NCI-H748 treated with DMSO at 0.1 percent for 48 hours (cell line): ENCODE measurements at places on chromosomes 5 and 9.

DNA sequence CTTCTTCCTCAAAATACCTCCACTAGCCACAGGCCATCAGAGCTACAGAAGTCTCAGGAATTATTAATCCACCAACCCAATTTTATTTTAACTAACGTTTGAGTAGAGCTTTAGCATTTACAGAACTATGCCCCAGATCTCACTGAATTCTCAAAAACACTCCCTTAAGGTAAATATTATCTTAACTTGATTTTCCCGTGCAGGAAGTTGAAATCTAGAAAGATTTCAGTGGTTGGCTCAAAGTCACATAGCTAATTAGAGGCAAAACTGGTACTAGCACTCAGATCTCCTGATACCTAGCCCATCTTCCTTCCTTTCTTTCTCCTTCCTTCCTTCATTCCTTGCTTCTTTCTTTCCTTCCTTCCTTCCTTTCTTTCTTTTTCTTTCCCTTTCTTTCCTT is 298.3 kb downstream of the ENC1 start:
- DNase-seq: no peak

- DNase-seq: no peak
Observed at GRCh38 chr9:16563446-16563845, 307.0 kb downstream of the BNC2 start.

GRCh38 chr9:131270171-131271015 is 5.9 kb downstream of the FAM78A start:
- no peak for DNase-seq

DNA sequence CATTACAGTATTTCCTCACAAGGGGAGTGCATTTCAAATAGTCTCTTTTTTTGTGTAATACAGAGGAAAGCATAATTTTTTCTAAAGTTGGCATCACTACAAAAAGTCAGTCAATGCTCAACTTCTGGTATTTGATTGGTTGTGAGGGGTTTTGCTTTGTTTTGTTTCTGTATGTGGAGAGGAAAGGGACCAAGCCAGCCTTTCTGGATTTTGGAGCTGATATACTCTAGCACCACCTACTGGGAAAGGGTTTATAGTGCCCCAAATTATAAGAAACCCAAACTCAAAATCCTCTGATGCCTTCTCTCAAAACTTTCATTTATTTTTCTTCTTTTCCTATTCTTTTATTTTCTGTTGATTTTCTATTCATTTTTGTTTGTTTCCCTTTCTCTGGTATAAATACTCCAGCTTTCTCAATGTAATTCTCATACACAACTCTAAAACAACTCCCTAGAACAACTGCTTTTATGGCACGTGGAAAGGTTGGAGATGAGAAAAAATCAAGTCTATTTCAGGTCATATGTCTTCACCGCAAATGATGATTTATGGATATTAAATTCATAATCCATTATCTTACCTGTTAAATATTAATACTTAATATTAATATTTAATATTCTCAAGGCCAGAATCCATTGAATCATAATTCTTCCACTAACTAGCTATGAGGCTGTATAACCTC is 69.5 kb upstream of the ANXA1 start:
- peak; percentile 59 for DNase-seq

GRCh38 chr9:71025728-71026127 is 95.7 kb downstream of the TRPM3 start:
- no peak for DNase-seq

DNA sequence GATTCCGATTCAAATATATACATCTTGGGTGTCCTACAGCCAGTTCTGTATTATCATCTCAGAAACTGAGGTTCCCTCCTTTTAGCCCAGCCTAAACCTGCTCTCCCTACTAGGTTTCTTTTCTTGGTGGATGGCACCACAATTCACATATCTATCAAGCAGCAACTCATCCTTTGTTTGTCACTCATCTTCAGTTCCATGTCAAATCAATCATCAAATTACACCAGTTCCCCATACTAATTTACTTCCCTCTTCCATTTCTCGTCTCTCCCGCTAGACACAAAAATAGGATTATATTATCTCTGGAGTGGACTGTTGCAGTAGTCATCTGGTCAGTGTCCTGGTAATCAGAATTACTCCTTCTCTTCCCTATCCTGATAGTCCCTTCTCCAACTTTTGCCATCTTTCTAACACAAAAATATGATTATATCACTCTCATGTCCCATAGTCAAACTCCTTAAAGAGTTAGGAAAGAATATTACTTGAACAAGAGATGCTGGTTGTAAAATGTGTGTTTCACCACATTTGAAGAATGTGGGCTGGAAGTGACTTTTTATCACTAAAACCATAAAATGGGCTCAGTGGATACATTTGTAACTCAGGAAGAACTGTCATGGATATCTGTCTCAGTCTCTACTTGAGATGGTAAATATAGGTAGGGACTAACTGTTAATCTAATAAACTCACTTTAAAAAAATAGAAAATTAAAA is 69.1 kb upstream of the RICTOR start:
- DNase-seq: no peak

DNA sequence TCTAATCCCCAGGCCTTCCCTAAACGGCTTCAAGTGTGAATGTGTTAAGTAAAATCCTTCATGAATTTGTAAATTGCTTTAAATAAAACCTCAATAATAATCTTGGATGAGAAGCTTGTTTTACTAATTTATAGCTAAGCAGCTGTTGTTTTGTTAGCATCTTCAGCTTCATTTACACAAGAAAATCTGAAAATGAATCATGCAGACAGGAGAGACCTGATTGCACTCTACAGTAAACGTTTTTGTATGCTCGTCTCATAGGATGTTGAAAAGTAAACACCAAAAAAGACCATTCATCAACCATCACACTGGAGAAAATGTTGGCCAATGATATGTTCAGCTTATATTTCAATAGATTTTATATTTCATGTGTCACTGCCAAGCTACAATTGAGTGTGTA is 40.4 kb upstream of the MAP3K1 start:
- no peak for DNase-seq

- DNase-seq: no peak
Observed at GRCh38 chr5:79795764-79796398, 106.2 kb downstream of the CMYA5 start.

DNA sequence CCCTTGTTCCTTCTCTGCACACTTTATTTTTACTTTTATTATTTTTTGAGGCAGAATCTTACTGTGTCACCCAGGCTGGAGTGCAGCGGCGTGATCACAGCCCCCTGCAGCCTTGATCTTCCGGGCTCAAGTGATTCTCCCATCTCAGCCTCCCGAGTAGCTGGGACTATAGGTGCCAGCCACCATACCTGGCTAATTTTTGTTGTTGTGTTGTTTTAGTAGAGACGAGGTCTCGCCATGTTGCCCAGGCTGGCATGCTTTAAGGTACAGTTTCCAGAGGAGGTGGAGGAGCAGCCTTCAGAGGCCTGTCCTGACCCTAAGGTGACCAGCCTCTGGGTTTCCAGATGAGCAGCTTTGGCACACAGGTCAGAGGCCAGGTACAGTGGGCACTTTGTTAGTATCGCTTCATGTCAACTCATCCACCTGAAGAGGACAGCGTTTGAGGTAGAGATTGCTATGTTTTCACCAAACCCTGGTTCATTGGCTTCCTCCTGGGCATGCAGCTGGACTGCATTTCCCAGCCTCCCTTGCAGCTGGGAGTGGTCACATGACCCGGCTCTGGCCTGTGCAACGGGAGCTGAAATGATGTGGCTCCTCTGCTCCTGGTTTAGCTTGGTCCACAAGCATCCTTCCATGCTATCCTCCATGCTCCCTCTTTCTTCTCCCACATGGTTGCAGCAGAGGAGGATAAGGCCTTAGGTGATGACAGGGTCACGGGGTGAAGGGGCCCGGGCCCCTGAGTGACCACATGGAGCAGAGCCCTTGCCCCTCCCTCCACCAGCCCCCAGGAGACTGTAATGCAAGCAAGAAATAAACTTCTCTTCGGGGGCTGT is 139.3 kb upstream of the IER5L start:
- DNase-seq: no peak

DNA sequence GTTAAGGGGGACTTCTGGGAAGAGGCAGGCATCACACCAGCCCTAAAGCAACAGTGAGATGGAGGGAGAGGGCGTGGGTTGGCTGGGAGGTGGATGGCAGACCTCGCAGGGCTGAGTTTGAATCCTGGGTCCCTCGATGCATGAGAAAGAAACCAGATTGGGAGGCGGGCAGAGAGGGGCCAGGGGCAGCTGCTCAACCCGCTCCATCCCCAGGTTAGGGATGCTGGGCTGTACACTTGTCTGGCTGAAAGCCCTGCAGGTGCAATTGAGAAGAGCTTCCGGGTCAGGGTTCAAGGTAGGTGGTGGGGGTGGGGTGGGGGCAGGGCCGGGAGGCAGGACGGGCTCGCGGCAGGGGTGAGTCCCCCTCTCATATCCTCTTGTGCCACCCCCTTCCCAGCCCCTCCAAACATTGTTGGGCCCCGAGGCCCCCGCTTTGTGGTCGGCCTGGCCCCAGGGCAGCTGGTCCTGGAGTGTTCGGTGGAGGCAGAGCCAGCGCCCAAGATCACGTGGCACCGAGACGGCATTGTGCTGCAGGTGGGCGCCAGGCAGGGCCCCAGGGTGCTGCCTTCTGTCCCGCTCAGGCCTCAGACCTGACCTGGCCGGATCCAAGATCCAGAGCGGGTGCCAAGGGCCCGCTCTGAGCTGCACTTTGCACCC is 49.8 kb upstream of the ASS1 start:
- DNase-seq: no peak

DNA sequence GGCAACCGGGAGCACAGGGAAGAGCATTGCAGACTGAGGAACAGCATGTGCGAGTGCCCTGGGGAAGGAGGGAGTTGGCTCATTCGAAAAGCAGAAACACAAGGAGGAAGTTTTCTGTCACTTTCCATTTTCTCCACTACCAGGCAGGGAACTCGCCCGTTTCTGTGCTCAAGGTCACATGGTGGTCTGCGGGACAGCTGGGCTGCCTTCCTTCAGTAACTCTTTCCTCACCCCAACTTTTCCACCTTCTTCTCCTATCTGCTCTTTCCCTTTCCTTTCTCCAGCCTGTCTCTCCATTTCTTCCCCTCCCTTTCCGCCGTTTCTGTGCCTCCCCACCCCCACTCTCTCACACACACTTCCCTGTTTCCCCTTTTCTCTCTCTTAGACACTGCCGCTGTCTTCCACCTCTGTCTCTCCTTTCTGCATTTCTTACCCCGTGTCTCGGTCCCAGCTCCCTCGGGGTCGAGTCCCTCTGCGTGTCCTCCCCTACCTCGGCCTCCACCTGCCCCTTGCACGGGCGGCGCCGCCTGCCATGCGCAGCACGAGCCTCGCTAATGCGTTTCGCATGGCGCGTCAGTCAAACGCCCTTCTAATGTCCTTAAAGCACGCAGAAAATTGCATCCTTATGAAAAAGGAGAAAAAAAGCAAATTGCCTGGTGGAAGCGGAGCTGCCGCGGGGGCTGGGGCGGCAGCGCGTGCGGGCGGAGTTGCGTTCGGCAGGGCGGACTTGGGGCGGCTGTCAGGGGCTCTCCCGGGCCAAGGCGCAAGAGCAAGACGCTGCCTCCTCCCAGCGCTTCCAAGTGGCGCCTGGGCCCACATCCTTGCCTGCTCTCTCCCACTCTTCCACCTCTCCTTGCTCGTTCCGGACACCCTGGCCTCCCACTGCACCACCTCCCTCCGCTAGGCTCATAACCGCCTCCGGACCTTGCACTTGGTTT is 9.5 kb downstream of the BARX1 start:
- no peak for DNase-seq

- DNase-seq: no peak
Observed at GRCh38 chr5:67528953-67529352, 332.4 kb upstream of the CD180 start.

DNA sequence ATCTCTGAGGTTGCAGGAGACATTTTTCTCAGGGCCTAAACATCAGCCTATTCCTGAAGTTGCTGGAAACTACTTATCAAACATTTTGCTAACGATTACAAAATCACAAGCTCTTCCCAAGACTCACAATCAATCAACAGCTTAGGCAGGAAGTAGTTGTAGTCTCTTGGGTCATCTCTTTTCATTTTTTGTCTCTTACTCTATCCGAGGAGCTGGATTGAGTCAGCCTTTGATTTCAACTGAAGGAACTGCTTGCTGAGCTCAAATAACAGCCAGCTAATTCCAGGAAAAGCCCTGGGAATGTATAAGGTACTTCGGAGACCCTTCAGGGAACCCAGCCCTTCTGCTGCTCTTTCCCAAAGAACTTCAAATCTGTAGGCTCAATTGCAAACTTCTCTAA is 398.9 kb downstream of the PLK2 start:
- no peak for DNase-seq

DNA sequence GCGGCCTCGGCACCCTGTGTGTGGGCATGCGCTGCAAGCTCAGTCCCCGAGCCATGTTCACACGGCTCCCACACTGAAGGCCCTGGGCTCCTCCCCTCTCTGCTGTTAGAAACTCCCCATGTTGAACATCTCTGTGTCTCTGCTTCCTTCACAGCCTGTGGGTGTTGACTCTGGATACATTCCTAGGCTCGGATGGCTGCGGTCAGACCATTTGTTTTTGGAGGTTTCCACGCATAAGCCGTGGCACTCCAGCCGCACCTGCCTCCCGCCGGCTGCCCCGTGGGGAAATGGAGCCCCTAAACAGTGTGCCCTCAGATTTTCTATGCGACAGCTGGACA is 31.2 kb upstream of the LRRC14B start:
- no peak for DNase-seq

DNA sequence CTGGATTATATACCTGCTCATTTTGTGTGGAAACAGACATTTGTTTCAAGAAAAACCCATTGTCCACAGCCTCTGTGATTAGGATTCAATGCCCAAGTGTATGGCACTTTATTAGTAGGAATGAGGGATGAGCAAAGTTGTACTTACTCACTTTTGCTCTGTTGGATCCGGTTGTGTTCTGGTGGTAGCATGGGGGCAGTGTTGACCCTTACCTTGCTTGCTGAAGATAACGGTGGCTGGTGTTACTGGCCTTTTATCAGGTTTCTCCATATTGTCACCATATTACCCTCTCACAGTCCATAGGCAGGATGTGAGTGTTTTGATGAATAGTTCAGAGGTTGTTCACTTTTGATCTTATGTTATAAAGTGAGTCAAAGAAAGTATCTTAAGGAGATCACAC is 42.7 kb upstream of the NUDT12 start:
- DNase-seq: no peak

DNA sequence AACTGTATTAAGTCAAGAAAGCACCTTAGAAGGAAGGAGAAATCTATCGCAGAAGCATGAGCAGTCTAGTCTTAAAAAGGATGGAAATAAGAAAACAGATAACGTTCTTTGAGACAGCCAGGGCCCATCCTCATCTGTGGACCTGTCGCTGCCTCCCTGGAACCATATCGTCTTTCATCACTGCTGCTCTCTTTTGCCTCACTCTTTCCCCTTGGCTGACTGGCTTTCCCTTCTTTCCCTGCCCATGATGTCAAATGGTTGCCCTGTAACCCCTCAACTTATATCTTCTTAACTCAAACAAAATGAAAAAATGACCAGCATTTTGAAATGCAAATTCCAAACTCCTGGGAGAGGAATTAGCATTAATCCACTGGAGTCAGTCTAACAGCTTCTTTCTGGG is 299.8 kb downstream of the GABRB2 start:
- DNase-seq: no peak
